ENCODE measurements at places on chromosomes 12 and 14.

GRCh38 chr12:50924439-50925341, 27.7 kb upstream of the HIGD1C start:
- DNase-seq = peak; percentile 47

DNA sequence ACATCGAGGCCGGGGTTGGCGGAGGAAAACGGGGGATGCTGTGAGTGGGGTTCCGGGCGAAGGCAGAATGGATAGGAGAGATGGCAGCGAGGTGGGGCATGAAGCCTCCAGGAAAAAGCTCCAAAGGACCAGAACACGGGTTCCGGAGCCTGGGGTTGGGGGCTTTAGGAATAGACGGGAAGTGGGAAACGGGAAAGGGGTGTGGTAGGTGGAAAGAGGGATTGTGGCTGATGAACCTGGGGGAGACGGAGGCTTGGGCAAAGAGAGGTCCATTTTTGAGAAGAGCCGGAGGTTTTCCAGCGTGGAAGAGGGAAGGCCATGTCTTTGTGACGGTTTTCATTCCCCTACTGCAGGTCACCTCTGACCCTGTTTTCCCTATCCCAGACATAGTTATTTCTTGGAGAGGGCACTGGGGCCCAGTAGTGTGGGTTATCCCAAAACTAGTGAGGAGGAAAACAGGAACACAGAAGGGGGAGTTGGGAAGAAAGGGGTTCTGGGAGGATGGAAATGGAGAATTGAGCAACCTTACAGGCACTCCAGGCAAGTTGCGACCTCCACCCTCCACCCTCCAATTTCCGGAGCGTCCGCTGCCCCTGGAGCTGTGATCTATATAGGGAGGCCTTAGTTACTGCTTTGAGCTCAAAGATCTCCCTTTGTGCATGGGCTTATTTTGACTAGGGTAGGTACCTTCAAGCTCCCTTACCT, 1.1 kb downstream of the ATN1 start:
- DNase-seq = no peak

DNA sequence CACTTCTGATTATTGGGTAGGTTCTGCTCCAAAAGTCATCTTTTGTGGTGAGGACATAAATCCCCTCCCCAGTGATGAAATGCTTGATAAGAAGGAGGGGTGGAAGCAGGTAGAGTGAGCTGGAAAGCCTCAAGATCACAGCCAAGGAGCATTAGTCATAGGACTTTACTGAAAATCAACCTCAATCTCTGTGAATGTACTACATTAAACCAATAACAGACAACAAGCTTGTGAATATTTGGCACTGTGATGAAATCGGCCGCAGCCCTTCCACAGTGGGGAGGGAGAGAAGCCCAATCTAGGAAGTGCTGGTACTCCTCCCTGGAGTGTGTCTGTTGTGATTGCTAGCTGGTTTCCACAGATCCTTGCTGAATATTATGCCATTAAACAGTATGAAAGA, 41.2 kb upstream of the PTCSC3 start:
- DNase-seq = no peak

DNA sequence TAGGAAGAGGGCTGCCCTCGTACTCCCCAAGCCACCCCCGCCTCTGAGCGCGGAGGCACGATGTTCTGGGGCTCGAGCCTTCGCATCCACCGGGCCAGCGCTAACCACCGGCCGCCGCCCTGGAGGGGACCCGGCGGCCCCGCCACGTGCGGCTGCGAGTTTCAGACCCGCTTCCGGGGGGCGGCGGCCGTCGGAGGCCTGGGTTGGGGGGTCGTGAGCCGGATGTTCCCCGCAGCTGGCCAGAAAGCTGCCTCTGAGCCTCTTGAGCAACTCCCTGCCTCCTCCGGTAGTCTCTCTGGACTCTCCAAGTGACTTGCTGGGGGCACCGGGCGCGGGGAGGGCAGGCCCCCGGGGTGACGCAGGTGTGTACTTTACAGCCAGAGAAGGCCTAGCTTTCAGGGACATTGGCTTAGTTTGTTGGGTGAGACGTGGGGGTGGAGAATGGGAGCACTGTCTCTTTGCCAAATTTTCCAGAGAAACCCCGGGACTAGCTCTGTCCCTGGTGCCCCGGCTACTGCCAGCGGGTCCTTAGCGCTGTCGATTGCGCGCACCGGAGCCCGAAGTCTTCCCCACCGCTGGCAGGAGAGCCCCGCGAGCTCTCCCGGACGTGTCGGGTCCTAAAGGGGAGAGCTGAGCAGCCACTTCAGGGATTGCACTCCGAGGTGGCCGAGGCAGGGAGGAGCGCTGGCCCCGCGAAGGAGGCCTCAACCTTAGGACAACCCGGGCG, 15.6 kb downstream of the OTX2 start:
- no peak for DNase-seq

- no peak for DNase-seq
Measured at GRCh38 chr12:123512838-123513665, 20.5 kb downstream of the RILPL1 start.

Data from activated CD4-positive, alpha-beta T cell treated with anti-CD3 and anti-CD28 coated beads, Interleukin-2, amount 10 ng/mL, durations not matched to agents 7 days and 5 days (primary cell).